ENCODE measurements at places on chromosomes 4 and X.

DNA sequence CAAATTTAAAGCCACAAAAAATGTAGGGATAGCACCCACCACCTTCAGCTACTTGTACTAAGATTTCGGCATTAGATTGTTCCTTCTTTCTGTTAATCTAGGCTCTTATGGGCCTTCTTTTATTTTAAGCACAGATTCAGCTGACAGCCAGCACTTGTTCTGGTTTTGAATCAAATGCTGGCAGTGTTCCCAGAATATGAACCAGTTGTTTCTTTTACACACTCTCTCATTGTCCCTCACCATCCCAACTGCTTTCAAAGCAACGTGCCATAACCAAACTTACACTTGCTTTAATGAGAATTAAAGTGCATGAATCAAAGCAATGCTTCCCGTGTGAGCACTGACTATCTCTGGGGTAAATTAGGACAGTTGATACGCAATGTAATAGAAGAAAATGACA lies 744.5 kb upstream of the FAM241A start:
- no peak for DNase-seq

GRCh38 chr4:16745009-16745635 lies 153.3 kb downstream of the LDB2 start:
- peak; percentile 21 for DNase-seq

GRCh38 chr4:69995526-69996016 lies at the start of gene STATH:
TSS of gene STATH (plus strand) at chr4:69995966. CDS start at chr4:69998438, 2,472 bp downstream.
- no peak for DNase-seq

DNA sequence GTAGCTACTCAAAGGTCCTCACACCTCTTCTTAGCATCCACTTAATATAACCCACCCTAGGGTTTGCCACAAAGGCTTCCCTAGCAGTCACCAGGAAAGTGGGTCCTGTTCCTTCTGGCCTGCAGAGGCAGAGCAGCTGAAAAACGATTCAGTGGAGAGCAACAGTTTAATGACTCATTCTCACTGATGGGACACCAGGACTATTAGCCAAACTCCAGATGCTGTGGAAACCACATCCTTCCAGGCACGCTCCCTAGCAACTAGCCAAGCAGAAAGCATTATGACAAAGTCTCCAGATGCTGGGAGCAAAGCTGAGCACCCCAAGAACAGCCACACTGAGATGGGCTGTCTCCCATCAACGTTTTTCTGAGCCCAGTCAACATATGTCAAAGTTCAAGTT lies 30.3 kb upstream of the UTP14A start:
- DNase-seq: peak; percentile 28

DNA sequence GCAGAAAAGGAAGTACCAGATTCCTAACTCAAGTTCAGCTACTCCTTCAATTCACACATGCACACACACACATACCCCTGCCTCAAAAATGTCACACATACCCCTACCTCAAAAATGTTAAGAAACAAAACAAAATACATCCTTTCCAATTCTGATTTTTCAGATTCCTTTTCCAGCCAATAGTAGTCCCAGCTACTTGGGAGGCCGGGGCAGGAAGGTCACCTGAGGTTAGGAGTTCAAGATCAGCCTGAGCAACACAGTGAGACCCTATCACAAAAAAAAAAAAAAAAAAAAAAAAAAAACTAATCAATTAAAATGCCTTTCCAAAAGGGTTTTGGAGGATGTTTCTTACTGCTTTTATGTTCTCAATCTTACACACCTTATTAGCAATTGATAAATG lies 138.0 kb downstream of the AFAP1 start:
- DNase-seq: no peak

GRCh38 chr4:129603241-129603931 lies 507.4 kb downstream of the C4orf33 start:
- DNase-seq: no peak

DNA sequence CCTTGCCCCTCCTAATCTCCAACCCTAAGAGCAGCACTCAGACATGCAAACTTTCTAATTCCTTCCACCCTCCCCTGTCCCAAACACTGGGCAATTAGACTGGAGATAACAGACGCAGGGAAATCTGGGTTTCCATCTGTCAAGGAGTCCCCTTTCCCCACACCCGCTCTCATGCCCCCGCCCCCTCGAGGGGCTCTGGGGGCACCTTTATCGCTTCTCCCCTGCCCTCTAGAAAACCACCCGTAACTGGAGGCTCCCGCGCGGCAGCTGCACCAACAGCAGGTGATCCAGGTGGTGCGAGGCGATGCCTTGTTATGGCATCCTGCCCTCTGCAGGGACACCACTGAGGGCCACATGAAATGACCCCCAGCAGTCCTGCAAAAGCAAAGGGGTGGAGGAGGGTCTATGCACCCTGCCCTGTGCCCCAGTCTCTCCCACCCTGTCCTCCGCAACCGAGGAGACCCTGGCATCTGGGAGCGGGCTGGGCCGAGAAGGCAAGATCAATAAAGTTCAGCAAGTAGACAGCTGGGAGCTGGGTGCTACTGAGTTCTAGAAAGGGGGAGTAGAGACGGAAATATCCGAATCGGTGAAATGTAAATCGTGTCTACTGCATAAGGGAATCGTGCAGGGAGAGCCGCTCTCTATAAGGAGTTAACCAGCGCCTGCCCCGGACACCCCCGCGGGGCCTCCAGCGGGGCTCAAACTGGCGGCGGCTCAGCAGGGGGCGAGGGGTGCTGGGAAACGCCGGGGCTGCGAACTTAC lies 1.6 kb downstream of the KCTD8 start:
- DNase-seq: no peak

DNA sequence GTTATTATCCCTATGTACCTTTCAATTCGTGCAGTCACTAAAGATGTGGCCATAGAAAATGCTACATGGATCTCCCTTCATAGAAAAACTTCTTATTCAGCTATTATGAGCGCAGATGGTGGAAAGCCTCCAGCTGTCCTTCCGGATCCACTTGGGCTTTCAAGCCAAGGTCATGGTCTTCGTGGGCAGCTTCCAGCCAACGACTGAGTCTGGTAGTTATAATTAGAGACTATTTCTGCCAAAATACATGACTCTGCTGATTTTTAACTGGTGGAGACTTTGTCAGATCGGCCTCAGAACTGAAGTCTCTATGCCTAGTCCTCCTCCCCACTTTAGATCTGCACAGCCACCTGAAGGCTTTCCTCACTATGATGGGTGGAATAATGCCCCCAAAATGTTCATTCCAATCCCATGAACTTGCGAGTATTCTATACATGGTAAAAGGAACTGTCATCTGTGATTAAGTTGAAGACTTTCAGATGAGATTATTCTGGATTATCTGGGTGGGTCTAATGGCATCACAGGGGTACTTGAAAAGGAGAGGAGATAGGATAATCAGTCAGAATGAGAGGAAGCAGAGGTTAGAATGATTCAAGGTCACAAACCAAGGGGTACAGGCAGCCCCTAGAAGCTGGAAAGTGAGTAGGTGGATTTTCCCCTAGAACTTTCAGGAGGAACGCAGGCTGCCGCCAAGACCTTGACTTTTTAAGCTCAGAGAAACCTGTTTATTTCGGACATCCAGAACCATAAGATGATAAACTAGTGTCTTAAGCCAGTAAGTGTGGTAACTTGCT lies 171.1 kb upstream of the CXCL13 start:
- no peak for DNase-seq

- no peak for DNase-seq
Observed at GRCh38 chr4:151530783-151531182, 121.8 kb downstream of the FHIP1A start.

DNA sequence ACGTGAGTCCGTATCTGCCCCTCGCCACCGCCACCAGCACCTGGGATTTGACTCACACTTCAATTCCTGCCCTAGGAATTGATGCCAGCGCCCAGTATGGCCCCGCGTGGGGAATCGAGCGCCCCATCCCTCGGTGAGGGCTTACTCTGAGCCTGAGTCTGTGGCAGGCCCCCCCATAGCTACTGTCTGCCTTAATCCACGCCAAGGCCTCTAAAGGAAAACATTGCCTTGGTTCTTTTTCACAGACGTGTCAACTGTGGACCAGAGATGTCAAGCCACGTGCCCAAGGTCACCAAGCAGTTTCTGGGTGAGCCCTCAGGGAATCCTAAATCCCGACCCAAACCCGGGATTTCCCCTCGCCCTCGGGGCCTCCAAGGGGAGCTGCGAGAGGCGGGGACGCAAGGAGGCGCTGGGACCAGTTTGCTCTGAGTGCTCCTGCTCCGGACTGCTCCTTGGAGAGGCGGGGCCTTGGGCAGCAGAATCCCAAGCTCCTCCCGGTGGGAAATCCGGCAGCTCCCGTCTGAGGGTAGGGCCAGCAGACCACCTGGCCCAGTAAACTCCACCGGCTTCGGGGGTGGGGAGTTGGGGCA lies 12.9 kb downstream of the MSX1 start:
- DNase-seq: no peak

DNA sequence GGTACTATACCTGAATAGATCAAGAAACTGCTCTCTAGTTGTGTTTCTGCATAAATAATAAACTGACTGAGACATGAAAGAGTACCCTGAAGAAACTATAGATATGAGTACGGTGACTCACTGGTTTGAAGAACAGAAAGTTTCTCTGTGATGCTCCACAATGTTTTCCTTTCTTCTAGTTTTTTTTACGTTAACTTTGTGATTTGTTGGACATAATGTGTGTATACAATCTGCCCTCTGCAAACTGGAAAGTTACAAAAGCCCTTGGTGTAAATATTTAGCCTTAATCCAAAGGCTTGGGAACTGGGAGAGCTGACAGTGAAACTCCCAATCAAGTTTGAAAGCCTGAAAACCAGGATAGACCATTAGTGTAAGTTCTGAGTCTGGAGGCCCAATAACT lies 31.6 kb upstream of the PAPSS1 start:
- DNase-seq: no peak

DNA sequence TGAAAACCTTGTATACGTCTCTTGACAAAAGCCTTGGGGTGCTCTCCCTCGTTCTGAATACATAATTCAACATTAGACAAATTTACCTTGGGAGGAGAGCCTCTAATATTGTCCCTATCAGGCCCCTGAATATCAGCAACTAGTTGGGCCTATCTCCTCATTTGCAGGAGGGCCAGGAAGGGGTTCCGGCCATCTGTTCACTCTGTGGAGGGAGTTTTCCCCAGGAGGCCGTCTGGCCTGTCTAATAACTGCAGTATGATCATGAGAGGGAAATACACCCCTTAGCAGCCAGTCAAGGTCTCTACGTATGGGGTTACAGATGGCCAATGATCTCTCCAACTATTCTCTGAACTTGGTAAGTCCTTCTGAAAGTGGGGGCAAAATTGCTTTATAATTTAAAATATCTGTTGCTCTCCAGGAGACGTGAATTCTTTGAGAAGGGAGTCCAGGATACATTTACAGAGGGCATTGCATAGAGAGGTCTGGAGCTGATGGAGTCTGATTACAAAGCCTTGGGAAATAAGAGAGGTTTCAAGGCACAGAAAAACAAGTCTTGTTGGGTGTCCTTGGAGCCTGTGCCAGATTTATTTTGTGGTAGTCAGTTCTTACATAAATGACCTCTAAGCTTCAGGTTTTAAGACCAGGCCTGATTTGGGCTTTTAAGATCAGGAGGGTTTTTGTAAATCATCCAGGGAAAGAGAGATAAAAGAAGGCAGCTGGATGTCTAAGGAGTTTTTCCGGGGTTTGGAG lies 48.2 kb upstream of the UXT start:
- DNase-seq: no peak

DNA sequence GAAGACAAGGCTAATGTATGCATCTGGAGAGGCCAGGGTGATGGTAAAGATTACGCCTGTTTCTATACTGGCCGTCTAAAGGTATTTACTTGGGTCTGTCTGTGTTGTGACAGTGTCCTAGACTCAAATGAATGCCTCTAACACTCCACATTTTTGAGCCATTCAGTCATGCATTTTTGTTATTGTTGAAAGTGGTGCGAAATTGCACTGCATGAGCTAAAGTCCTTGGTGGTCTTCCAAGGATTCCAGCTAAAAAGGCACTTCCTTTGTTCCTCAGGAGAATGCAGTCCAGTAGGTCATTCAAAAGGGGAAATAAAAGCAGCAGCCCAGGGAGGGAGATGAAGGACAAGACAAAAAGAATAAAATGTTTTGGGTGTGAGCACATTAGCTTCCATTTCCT lies 3.0 kb downstream of the GPC4 start:
- peak; percentile 39 for DNase-seq
